ENCODE measurements at places on chromosomes 1 and 21.

DNA sequence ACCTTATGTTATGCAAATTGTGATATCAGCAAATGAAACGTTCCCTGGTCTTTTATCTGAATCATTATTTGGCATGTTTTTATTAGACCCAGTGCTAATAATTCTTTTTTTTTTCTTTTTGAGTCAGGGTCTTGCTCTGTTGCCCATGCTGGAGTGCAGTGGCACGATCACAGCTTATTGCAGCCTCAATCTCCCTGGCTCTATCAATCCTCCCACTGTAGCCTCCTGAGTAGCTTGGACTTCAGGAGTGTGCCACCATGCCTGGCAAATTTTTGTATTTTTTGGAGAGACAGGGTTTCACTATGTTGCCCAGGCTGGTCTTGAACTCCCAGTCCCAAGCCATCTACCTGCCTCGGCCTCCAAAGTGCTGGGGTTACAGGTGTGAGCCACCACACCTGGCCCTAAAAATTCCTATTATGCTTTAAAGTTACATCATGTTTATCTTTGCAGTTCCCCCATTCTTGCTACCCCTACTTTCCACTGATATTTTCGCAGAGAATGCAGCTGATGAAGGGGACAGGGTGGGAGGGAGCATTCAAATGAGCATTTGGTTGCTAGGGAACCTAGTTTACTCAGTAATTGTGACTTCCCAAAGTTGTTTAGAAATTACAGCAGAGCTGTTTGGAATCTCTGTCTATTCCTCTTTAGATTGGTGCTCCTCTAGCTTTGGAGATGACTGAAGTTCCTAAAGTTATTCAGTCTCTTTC is 18.4 kb downstream of the C1orf21 start:
- no peak for DNase-seq

DNA sequence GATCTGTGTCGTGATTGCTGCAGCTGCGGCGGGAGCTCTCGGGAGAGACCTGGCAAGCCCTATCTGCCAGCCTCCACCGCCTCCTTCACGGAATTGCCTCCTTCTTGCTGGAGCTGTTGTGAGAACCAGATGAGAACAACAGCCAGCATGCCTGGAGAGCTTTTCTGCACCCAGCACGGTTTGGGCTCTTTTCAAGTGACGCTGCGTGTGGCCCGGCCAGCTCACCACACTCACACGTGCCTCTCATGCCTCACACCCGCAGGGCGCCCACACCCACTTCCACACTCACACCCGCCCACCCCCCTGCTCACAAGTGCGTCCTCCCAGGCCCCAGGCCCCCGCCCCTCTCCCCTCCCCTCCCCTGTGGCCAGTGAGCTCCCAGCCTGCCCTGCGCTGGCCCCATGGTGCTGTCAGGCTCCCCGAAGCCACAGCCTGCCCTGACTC is 135.7 kb upstream of the RUNX3 start:
- no peak for DNase-seq

DNA sequence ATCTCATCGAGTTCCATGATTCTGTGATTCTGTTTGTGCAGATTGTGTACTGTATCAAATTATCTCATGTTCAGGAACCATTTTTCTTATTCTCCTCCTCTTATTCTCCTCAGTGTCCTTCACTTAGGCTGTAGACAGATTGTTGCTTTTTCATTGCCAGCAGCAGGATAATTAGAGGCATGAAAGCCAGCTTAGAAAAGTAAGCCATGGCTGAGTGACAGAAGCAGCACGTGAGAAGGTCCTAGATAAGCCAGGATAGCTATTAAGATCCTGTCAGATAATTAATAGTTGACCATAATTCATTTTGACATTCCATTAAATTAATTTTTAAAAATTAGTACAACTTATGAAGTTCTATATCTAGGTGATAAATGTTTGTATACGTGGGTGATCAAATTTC is 60.8 kb upstream of the PRKACB start:
- no peak for DNase-seq

GRCh38 chr1:161351482-161351881 is 16.2 kb downstream of the CFAP126 start:
- no peak for DNase-seq

DNA sequence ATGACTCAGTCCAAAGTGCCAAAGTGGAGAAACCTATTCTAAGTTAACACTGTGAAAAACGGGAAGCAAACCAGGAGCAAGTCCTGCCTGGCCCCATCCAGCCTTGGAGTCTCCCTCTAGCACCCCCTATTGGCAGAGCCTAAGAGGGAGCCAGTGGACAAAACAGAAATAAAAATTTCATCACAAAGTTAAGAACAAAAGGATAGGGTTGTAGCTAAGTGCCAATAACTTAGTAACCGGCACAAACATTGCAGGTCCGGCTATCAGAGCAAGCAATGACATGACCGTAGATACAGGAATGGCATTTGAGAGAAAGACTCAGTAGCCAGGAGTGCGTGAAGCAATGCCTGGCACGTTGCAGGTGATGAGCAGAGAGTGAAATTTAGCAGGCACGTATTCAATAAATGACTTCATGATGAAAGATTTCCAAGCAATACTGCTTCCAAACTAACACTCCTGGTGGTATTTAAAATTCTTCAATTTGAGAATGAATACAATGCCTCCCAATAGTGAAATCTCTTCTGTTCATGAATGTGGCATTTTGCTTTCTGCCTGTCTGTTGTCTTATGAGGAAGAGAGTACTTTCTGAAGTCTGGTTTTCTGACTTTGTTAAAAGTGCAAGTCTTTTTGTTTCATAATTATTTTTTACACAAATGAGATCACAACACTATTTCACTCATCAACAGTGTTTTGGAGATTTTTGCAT is 391.0 kb downstream of the OMA1 start:
- no peak for DNase-seq

- no peak for DNase-seq
Observed at GRCh38 chr1:206706298-206706791, 21.6 kb downstream of the MAPKAPK2 start.

DNA sequence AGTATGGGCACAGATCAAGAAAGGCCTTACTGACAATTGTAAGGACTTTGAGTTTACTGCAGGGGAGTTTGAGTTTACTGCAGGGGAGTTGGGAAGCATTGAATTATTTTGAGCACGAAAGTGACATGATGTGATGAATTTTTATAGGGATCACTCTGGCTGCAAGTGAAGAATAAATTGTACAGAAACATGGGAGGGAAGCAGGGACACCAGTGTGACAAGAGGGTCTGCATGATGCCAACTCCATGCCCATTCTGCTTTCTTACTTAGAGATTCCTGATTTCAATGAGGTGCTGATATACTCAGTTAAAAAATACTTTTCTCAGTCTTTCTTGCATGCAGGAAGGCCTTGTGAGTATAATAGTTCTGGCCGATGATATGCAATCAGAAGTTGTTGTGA is 234.4 kb downstream of the CENPF start:
- no peak for DNase-seq

- no peak for DNase-seq
Observed at GRCh38 chr1:223249854-223250631, 107.0 kb upstream of the TLR5 start.

DNA sequence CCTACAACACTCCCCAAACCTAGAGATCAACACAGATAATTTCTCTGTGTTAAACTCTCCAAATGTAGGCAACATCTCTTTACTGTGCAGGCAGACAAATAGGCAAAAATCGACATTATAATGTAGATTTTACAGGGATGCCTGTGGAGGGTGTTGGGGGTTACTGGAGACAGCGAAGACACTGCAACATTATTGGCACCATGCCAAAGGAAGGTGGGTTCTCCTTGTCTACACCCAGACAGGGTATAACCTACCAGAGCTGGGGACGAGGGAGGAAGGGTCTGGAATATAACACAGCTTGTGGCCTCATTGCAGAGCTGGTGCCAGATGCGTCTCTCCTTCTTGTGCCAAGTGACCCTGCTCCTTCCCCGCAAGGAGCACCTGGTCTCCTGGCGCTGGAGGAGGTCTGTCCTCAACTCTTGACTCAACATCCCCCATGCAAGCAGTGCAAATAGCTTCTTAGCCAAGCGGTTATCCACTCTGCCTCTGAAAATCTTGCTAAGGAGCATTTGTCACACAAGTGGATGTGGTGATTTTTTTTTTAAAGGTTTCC is 404.0 kb downstream of the PRDM2 start:
- DNase-seq: no peak

DNA sequence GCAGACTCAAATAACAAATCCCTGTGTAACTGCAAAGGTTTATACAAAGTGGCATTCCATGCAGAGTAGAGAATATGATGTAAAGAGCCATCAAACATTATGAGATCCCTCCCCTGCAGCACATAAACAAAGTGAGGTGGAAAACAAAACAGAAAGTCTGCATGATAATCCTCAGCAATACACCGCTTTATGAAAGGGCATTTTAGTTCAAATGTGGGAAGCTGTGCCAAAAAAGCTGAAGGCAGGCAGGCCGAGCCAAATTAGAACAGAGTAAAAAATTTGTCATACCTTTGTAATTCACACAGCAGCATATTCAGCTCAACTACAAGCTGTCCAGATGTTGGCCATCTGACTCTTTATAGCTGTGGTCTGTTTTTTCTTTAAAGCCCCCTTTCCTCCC is 113.5 kb downstream of the LHX9 start:
- no peak for DNase-seq

Measured in GM10248 (cell line).